ENCODE measurements at places on chromosomes 7 and 10.
A peak's percentile ranks its signal among the peaks of the same experiment; 100 is the strongest.

- DNase-seq, result no peak
Measured at GRCh38 chr7:38463277-38464225, 167.6 kb downstream of the AMPH start.

- DNase-seq, result no peak
Measured at GRCh38 chr10:32031920-32032319, 24.3 kb downstream of the KIF5B start.

- no peak for DNase-seq
Measured at GRCh38 chr7:16744518-16745250, 8.9 kb upstream of the TSPAN13 start.

DNA sequence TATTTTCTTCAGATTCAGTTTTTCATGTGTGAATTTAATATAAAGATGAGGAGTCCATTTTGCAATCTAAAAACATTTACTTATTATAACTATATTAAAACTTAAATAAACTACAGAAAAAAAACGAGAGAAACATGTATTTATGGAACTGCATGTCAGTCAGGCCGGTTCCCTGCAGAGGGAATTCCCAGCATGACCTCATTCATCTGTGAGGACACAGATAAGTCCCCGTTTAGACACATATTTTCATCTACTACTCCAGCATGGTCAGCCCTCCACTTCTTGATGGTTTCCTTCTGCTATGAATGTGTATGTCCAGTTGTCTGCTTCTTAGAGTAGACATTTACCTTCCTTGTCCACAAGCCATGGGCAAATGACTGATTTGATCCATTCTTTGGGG, 339.1 kb downstream of the SEMA3D start:
- DNase-seq, result no peak

DNA sequence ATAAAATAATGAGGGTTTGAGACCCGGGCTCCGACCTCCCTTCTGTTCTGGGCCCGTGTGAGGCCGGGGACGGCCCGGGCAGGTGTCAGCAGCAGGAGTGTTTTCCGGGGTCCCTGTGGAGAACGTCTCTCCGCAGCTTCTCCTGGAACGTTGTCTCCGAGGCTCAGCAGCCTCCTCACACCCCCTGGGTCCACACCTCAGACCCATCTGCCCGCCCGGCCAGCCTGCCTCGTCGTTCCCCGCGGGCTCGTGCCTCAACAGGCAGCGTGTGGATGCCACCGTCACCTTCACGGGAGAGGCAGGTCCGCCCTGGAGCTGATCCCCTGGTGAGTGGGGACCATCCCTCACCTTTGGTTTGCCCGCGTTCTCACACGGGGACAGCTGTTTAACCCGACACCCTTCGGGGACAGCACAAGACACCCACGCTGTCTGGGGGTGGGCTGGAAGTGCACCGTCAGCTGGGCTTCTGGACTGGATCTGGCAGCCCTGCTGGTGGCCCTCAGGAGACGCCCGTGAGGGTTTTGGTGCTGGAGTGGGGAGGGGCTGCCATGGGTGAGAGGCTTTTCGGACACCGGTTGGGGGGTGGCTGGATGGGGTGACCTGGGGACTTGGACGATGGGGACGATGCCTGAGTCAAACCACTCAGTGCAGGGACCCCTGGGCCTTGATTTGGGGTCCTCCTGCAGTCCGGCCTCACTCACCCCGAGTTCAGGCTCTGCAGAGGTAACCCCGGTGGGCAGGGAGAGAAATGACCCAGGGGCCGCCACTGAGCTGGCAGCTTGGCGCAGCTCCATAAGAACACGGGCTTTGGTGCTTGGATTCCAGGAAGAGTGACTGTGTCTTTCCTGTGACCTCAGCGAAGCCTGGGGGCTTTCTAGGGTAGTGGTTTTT, 131.7 kb downstream of the DNAJB6 start:
- DNase-seq, result no peak

DNA sequence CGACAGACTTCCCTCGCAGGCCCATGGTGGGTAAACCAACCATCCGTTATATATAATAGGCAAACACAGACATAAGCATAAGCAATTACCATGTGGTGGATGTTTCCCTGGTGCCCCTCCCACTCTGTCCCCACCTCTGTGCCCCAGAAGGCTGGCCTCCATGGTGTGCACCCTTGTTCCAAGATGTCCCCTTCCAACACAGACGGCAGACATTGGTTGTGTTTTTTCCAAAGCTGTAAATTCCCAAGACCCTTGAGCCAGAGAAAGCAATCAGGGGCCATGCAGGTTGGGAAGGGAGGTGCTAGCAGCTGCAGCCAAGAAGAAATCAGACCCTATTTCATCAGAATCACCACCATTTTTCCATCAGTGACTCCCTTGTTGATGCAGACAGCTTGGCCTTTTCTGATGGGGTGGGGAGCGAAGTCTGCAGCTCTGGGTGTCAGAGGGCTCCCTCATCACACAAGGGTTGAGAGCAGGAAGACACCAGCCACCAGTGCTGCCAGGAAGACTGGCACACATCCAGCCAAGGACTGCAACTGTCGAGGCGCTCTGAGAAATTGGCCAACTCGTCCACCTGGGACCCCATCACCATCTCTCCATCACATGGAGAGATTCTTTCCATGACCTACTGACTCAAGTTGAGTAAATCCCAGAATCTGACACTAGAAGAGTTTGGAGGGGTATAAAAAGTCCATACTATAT, 86.8 kb upstream of the CHST15 start:
- DNase-seq, result no peak

DNA sequence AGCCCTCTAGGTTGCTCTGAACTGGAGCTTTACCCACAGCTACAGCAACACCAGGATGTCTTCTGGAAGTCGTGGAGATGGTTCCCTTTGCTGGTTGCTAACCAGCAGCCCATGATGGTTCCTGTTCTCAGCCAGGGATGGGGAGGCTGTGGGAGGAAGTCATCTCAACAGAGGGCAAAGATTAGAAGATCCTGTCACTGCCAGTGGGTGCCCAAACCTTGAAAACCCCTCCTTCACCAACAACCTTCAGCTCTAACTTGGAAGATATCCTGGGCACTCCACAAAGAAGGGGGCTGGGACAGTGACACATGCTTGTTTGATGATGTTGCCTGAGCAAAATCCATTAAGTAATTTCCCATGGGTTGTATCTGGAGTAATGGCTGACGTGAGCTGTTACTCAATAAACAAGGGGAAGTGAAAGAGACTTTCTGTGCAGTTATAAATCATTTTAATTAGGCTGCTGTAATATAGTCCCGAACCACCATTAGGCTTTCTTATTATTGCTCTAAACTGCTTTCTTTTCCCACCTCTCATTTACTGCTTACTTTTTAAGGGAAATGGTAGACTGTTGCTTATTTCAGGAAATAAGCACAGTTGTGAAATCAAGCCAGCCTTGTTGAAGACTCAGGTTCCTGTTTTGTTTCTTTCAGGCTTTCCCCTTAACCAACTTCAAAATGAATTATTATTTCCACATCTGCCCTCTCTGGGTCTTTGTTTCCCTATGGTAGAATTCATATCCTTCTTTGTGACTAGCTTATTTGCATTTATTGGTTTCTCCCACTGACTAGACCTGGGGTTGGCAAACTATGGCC, 124.8 kb downstream of the PPP1R17 start:
- peak; percentile 92 for DNase-seq

GRCh38 chr10:72235544-72236279, 19.6 kb upstream of the ASCC1 start:
- DNase-seq, result no peak

DNA sequence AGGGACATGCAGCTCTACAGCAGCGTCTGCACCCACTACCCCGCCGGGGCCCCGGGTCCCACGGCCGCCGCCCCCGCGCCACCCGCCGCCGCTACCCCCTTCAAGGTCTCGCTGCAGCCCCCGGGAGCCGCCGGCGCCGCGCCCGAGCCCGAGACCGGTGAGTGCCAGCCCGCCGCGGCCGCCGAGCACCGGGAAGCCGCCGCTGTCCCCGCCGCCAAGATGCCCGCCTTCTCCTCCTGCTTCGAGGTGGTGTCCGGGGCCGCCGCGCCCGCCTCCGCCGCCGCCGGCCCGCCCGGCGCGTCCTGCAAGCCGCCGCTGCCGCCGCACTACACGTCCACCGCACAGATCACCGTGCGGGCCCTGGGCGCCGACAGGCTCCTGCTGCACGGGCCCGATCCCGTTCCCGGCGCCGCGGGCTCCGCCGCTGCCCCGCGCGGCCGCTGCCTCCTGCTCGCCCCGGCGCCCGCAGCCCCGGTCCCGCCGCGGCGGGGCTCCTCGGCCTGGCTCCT, 631 bp downstream of the OTUD1 start:
- DNase-seq, result no peak

- DNase-seq, result no peak
Measured at GRCh38 chr10:105138358-105138757, 497.3 kb downstream of the SORCS3 start.

DNA sequence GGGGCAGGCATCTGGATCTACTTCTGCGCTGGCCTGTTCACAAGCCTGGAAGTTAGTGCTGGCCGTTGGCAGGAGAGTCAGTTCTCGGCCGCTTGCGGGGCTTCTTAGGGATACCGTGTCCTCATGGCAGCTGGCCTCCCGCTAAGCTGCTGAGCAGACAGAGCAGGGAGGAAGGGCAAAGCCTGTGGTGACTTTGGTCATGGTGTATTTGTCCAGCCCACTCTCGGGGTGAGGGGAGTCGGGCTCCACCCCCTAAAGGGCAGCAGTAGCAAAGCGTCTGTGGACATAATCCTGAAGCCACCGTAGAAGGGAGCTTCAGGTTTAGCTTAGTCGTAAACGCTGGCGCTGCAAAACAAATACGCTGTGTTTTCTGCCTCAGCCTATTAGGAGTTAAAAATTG, 12.2 kb downstream of the UBE3C start:
- DNase-seq, result peak; percentile 33

DNA sequence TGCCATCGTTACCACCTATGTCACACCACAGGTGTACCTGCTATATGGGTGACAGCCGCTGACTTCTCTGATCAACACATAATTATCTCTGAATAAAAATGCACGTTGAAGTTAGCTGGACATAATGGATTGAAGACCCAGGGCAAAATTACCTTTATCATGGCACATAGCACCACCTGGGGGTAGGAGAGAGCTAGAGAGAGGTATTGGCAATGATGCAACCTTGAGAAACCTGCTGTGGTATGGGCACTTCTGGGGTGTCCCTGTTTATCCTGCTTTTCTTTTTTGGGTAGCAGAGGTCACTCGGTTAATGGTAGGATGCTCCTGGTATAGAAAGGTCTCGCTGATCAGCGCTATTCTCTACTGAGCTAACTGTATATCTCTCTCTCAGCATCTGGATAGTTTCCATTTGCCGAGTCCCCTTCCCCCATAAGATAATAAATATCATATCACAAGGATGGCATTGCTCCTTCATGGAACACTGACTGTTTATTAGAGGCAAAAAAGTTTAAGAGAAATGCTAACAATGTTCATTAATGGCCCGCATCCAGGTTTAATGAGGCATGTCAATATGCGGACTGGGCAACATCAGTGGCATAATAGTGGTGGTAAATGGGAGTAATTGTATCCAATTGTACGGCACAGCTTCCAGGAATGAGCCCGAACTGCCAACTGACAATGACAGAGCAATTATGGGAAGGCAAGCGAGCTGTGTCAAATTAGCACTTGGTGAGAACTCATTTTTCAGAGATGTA, 323.1 kb downstream of the TFEC start:
- no peak for DNase-seq

- peak; percentile 91 for DNase-seq
Measured at GRCh38 chr7:16708980-16709379, 44.6 kb upstream of the TSPAN13 start.

DNA sequence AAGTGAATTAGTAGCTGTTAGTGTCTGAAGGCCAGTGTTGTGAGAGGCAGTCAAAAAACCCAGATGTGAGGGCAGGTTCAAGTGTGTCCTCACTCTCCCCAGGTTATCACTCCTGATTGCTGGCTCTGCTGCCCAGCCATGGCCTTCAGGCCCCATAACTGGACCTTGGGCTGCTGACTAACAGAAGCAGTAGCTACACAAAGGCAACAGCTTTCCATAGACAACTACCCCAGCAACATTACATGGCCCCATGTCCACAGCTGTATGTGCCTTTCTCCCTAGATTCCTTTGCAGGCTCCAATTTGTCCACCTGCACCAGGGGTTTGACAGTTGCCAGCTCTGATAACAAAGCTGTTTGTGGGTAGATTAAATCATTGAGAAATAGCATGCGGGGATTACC, 297.8 kb downstream of the ARL4A start:
- no peak for DNase-seq

GRCh38 chr10:219731-220472, 84.6 kb downstream of the ZMYND11 start:
- no peak for DNase-seq

DNA sequence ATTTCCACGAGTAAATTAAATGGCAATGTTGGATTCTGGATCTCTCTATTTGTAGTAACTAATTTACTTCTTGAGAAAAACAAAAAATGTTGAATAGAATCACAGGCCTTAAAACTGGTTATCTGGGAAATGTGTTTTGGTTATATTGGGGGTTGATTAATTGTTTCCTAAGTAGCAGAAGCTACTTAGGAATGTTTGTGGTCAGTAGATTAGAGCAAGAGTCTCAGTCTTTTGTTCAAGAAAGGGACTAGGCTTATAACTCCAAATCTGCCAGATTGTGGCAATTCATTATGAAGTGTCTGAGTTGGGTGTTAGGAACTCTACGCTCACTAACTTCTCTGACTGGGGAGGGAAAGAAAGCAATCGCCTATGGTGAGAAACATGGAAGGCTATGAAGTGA, 244.3 kb upstream of the PHYHIPL start:
- DNase-seq, result no peak

DNA sequence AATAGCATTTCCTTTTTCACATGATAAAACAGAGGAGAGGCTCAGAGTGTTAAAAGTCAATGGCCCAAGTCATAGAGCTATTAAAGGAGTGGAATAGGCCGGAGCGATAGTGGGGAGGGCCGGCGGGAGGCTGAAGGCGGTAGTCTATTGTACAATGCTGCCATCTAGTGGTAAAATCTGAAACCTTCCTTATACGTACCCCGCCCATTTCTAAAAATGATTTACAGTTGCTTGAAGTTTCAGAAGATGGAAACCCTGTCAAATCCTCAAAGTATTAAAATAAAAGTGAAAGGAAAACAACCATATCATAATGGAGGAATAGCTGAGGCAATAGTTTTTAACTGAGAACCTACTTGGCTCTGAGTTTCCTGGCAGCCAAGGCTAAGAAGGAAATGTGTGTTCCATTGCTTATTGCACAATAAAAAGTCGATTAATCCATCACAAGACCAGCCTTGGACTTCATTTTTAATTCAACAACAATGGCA, 209.1 kb downstream of the CCSER2 start:
- DNase-seq, result no peak

DNA sequence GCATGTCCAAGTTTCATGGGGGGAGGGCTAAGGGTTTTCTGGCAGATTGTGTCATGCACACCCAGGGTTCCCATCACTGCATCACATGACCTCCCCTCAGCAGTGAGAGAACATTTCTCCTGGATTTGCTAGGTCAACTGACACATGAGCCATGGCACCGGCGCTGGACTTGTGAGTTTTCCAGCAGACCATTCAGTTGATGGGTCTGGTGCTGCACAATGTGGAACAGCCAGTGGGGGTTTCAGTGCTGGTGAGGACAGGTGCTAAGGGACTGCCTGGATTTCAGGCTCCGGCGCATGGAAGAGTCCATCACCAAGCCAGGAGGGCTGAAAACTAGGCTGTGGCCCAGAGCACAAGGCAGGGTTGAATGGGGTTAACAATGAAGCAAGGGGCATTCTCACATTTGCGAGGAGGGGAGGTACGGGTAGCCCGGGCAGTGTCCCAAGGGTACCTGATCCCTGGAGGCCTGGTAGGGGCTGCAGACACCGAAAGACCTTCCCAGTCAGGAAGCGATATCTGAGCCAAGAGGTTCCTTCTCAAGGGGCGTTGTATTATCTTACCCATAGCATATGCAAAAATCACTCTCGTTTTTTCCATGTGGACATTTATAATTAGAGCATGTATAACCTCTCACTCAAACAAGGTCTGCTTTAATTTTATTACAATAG, 203.0 kb downstream of the TNS3 start:
- DNase-seq, result no peak

GRCh38 chr7:460374-461116, 59.1 kb downstream of the PDGFA start:
- DNase-seq, result no peak
